ENCODE measurements at places on chromosomes 16 and 17.

GRCh38 chr16:57798953-57799599, 3.2 kb downstream of the KIFC3 start:
- DNase-seq, result no peak

DNA sequence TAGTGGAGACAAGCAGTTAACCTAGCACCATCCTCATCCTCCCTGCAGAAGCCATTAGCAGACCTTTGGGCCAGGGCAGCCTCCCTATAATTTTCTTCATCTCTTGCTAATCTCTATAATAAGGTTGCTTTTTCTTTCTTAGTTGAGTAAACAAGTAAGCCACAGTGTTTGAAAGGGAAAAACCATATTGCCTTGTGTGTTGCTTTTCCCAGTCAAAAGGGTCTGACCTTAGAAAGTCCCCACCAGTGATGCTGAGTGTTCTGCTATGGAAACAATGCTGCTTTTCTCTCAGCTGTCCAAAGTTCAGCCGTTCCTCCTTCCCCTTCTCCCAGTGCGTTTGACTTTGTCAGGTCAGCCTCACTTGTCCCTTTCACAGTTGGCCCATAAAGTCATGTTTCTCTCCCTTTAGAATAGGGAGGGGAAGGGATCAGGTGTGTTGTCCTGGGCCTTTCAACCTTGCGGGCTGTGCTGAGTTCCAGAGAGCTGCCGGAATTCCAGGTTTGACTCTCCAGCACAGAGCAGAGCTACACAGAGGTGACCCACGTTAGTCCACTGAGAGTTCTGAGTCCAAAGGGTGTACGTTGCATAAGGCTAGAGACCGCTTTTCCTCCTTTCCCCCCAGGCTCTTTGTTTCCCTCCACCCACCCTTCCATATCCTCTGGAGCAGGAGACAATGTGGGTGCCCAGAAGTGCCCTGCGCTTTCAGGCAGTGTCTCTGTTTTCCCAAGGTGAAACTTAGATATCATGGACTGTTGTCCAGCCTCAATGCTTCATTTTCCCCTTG, 15.9 kb upstream of the CLEC18C start:
- no peak for DNase-seq

- no peak for DNase-seq
Measured at GRCh38 chr16:66479661-66480264, 52.7 kb downstream of the BEAN1 start.

- no peak for DNase-seq
Measured at GRCh38 chr17:66540131-66540781, 237.8 kb downstream of the PRKCA start.

- no peak for DNase-seq
Measured at GRCh38 chr17:37413875-37414519, 7.3 kb downstream of the TADA2A start.

DNA sequence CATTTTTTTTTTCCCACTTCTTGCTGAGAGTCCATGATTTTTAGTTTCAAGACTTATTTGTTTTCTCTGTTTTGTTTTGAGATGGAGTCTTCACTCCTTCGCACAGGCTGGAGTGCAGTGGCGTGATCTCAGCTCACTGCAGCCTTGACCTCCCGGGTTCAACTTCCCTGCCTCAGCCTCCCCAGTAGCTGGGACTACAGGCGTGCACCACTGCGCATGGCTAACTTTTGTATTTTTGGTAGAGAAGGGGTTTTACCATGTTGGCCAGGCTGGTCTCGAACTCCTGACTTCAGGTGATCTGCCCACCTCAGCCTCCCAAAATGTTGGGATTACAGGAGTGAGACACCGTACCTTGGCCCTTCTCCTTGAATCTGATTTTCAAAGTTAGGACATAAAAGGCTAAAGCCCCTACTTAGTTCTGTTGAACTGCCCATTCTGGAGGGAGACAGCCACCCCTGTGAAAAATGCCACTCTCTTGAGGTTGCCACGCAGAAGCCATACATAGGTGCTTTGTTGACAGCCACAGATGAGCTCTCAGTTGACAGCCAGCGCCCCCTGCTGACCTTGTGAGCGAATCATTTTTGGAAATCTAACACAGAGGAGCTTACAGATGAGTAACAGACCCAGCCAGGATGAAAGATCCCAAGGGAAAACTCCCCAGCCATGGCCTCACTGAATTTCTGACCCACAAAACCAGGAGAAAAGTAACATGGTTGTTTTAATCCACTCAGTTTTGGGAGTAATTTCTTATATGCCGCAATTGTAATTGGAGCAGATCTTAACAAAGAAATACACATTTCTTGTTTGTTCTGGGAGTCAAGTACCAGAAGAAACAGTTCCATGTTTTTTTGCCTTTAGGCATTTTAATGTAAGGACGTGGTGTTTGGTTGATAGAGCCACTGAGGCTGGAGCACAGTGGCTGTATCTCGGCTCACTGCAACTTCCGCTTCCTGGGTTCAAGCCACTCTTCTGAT, 38.8 kb downstream of the PKD1L3 start:
- peak; percentile 65 for DNase-seq

GRCh38 chr17:9120471-9120870, 99.2 kb downstream of the NTN1 start:
- no peak for DNase-seq

GRCh38 chr16:84985079-84986065, 26.0 kb downstream of the ZDHHC7 start:
- DNase-seq, result no peak

- no peak for DNase-seq
Measured at GRCh38 chr17:29705386-29705785, 82.7 kb upstream of the CORO6 start.

- no peak for DNase-seq
Measured at GRCh38 chr16:65070831-65071432, 50.9 kb downstream of the CDH11 start.

DNA sequence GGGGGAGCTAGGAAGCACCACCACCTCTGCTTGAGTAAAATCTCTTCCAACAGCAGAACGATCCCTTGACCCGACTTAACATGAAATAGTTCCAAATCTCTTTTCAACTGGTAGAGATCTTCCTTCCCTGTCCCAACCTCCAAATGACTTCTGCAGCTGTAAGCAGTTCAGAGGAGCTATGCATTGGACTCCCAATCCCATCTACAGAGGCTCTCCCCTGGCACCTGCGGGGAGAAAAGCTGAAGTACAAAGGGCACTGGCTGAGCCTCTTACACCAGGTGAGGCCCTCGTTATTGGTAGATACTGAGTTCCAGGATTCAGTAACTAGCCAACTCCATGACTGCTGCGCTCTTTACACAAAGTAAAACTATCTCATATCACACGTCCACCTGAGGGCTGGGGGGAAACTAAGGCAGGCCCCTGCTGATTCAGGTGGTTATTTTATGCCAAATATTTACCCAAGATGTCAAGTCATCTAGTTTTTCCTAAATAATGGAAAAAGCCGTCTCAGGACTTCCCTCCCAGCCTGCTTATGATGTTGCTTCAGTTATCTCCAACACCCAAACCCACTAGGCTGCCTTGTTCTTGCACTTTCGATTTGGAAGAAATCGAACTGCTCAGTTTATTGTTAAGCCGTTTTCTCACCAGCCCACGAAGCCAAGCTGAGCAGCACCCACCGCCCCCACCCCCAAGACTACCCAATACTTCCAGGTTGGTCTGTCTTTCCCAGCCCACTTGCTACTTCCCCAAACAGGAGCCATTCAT, 3.2 kb downstream of the ACTG1 start:
- DNase-seq, result no peak

DNA sequence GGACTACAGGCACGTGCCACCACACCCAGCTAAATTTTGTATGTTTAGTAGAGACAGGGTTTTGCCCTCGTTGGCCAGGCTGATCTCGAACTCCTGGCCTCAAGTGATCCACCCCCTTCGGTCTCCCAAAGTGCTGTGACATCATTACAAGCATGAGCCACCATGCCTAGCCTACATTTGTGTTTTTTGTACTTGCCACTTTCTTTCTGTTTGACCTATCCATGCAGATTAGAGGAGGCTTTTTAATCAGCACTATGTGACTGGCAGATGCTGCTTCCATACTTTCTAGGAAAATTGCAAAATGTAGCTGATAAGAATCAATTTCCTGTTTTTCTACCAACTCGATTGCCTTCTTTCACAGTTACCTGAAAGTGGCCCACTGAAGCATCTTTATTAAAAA, 57.3 kb downstream of the B9D1 start:
- DNase-seq, result no peak

DNA sequence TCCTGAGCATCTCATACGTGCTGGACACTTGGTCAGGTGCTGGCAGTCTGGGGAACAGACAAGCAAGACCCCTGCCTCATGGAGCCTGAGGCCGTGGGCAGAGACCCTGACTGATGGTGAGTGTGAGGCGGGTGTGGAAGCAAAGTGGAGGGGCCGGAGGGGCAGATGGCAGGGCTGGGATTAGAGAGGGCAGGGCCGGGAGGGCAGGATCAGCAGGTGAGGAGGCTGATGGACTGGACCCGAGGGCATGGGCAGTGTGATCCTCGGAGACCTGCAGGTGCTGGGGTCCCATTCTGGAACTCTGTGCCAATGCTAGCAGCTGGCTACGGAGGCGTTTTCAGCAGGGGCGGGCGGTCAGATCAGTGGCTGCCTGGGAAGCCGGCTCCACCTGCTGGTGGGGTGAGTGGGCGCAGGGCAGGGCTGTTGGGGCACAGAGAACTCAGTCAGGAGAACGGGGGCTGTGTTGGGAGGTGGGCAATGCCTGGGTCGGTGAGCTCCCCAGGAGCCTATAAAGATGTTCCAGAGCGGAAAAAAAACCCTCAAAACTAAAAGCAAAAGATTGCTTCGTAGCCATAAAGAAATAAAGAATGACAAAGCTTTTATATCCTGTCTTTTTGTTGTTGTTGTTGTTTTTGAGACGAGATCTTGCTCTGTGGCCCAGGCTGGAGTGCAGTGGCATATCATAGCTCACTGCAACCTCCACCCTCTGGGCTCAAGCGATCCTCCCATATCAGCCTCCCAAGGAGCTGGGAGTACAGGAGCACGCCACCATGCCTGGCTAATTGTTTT, 8.9 kb upstream of the C16orf74 start:
- no peak for DNase-seq

- no peak for DNase-seq
Measured at GRCh38 chr16:86951831-86952598, 365.2 kb downstream of the C16orf95 start.

DNA sequence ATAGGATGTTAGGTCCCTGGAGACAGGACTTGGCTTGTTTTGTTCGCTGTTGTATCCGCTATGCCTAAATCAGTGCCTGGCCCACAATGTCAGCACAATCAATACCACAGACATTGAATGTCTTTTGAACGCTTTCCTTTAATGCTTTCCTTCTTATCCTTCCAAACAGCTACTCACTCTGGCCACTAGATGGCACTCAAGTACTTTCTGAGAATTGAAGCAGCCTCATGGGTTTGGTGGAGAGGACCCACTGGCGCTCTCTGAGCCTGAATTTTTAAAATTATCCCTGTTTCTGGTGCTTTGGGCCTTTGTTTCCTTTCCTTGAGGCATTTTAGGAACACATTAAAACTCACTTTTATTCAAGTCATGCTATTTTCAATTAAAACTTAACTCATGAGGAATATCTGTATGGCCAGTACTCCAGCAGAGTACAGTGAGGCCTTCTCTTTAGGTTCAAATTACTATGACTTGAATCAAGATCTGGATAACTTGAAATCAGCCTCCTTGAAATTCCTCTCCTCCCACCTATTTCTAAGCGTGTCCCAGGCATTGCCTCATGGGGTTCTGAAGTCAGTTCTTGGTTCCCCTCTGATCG, 3.2 kb upstream of the NLRP1 start:
- DNase-seq, result peak; percentile 20

- DNase-seq, result no peak
Measured at GRCh38 chr17:81162491-81162890, 2.8 kb upstream of the PVALEF start.

DNA sequence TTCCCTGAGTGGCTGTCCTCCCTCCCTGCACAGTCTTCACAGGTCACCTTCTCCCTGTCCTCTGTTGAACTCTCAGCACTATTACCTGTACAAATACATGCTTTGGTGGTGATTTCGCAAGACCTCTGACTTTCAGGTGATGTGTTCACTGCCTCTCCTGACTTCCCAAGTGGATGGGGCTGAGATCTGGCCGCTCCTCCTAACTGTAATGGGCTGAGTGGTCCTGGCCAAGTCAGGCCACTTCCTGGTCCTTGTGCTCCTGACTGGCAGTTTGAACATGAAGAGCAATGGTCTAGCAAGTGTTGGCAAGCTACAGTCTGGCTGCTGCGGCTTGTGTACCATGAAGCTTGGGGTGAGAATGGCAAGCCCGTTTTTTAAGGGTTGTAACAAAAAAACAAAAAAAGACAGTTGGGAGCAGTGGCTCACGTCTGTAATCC, 11.7 kb upstream of the TMED6 start:
- no peak for DNase-seq

DNA sequence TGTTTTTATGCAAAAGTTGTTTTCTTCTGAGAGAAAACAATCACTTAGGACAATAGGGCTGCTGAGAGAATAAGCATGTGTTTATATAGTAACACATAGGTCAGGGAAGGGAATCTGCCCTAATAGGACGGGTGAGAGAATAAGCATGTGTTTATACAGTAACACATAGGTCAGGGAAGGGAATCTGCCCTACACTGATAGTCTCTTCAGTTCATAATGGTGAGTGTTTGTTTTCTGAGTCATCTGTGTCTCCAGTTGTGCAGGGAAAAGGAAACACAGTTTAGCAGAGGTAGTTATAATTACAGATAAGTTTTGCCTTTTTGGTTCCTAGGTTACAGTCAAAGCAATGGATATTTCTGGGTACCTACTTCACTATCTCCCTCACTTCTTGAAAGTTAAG, 252.3 kb upstream of the CA10 start:
- DNase-seq, result no peak

GRCh38 chr17:4635823-4636375, 5.6 kb downstream of the ALOX15 start:
- DNase-seq, result no peak

- peak; percentile 62 for DNase-seq
Measured at GRCh38 chr17:19766421-19767270, 18.5 kb upstream of the ALDH3A1 start.

DNA sequence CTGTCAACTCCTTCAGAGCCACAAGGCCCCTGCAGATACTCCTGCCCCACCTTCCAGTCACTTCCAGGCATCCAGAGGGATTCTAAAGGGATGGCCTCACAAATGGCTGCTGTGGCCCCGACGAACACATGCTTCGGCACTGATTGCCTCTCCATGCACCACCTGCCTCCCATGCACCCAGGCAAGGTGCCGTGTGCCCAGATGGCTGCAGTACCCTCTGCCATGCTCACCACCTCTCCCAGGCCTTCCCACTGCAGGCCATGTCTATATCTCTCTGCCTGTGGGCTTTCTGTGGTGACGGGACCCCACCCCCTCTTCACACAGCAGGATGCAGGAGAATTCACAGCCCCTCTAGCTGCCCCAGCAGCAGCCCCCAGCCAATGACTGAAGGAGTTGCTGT, 27.9 kb upstream of the LYRM9 start:
- DNase-seq, result no peak

DNA sequence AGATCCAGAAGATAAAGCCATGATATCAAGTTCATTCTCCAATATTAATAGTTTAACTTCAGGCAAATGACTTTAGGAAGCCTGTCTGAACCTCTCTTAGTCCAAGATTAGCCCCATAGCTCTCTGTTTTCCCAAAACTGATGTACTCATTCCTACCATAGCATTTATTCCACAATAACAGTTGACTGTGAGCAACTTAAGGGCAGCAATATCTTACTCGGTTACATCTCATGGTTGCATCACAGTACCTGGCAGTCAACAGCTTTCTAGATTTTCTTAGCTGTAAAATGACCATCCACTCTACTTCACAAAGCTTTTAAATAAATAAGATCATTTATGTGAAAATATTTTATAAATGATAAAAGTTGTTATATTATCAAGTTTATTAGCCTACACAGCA, 58.2 kb upstream of the STAC2 start:
- no peak for DNase-seq

- DNase-seq, result no peak
Measured at GRCh38 chr16:69903865-69904415, 47.2 kb upstream of the CLEC18A start.

GRCh38 chr16:71412270-71413160, 29.3 kb downstream of the TLE7 start:
- DNase-seq, result peak; percentile 48
